Parietal lobe (tissue), 2 donors: ENCODE measurements at places on chromosomes 12 and 14. TPM values are rescaled to one million over a fixed set of nuclear protein-coding genes. Genes with fewer than 3 reads are reported as not detected.

The KLRF1 gene
- total RNA-seq: not detected

The NTN4 gene
- 62.9 TPM for total RNA-seq

The RPL10L gene
- not detected for total RNA-seq

The REP15 gene
- total RNA-seq: 4.7 TPM

The TRIM9 gene
- total RNA-seq: 107 TPM

The RFLNA gene
- total RNA-seq: 7.2 TPM

The LBHD2 gene
- total RNA-seq: not detected

The CPNE8 gene
- total RNA-seq: 9.7 TPM

The TEX22 gene
- total RNA-seq: 0.94 TPM

The OR4K1 gene
- not detected for total RNA-seq

The LGR5 gene
- total RNA-seq: 0.31 TPM

The PMEL gene
- total RNA-seq: not detected

The PPP1R12A gene
- total RNA-seq: 240 TPM

The RAPGEF3 gene
- 17.5 TPM for total RNA-seq

The KRT77 gene
- total RNA-seq: not detected

The KCNH3 gene
- total RNA-seq: 10.3 TPM

The KLHDC2 gene
- total RNA-seq: 155 TPM

The TBX5 gene
- not detected for total RNA-seq

The SLCO1C1 gene
- total RNA-seq: 24.4 TPM

The BATF gene
- total RNA-seq: not detected

The SPX gene
- 0.31 TPM for total RNA-seq

The PZP gene
- not detected for total RNA-seq

The INTS13 gene
- 24.7 TPM for total RNA-seq

The GPR162 gene
- total RNA-seq: 57.0 TPM

The ITPR2 gene
- total RNA-seq: 48.5 TPM

The ABCD4 gene
- 56.3 TPM for total RNA-seq

The LRRC9 gene
- 4.1 TPM for total RNA-seq

The CABP1 gene
- 6.3 TPM for total RNA-seq

The PTHLH gene
- not detected for total RNA-seq

The ACOT4 gene
- 1.6 TPM for total RNA-seq

The SELPLG gene
- 1.6 TPM for total RNA-seq
